ENCODE measurements at places on chromosomes 11 and 22.

DNA sequence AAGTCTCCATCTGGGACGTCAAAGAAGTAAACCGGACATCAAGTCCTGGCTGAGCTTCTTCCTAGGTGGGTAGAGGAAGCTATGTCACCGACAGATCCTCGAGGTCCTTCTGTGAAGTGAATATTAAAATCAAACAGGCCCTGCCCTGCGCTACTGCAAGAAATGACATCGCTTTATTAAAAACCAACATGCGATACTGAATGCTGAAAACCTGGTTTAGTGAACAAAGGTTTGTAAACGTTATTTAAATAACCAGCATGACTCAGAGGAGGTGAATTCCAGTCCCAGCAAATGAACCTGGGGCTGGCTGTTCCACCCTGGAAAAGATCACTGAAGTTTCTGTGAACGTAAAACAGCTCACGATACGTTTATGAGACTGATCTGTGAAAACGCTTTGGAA is 645 bp downstream of the RTCB start:
- peak; percentile 56 for DNase-seq

GRCh38 chr11:105241136-105241535 is 101.6 kb upstream of the CARD18 start:
- no peak for DNase-seq

- no peak for DNase-seq
Observed at GRCh38 chr11:125441648-125442410, 54.2 kb downstream of the FEZ1 start.

- no peak for DNase-seq
Observed at GRCh38 chr11:2483426-2483825, 38.6 kb downstream of the KCNQ1 start.
